ENCODE measurements at places on chromosomes 2 and 18.

GRCh38 chr2:105134081-105134480 lies 96.2 kb downstream of the MRPS9 start:
- no peak overlapping the region for H3K27ac ChIP-seq
- no peak for DNase-seq
- peaks cover 19% of the 10 kb centered on the region for H3K27me3 ChIP-seq
- no peak overlapping the region for H3K4me3 ChIP-seq
- no peaks in the 10 kb centered on the region for H3K36me3 ChIP-seq
- H3K4me1 ChIP-seq, result no peaks in the 10 kb centered on the region

- peaks cover under 1% of the 10 kb centered on the region for H3K4me1 ChIP-seq
- no peak overlapping the region for H3K27ac ChIP-seq
- DNase-seq, result no peak
- H3K27me3 ChIP-seq, result peaks cover 15% of the 10 kb centered on the region
- H3K36me3 ChIP-seq, result no peaks in the 10 kb centered on the region
These were observed 155.6 kb upstream of the MGAT5 start for GRCh38 chr2:134098321-134098720.

GRCh38 chr18:38752430-38752829 lies 1186.8 kb upstream of the CELF4 start:
- H3K36me3 ChIP-seq, result no peaks in the 10 kb centered on the region
- H3K4me3 ChIP-seq, result no peak overlapping the region
- DNase-seq, result no peak

DNA sequence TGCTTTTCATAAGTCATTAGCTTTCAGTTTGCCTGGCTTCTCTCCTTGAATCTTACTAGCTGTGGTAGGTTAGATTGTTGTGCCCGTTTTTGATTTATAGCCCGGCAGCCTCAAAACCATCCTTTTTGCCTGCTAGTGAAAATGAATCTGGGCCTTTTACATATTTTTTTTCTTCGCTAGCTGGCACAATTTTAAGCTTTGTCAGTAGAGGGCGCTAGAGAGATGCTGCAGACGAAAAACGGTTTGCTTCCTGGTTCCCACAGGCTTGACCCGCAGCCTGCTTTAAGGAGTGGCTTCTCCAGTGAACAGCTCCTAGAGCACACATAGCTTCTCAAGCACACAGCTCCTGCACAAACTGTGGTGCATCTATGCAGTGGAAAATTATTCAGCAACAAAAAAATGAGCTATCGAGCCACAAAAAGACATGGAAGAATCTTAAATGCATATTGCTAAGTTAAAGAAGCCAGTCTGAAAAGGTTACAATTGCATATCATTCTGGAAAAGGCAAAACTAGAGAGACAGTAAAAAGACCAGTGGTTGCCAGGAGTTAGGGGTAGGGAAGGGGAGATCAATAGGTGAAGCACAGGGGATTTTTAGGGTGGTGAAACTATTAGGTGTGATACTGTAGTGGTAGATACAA lies 47.9 kb downstream of the E2F6 start:
- no peak overlapping the region for H3K4me3 ChIP-seq
- no peak for DNase-seq
- H3K4me1 ChIP-seq, result no peaks in the 10 kb centered on the region
- peaks cover 4% of the 10 kb centered on the region for H3K27me3 ChIP-seq

- H3K27me3 ChIP-seq, result peaks cover 56% of the 10 kb centered on the region
- no peak overlapping the region for H3K4me3 ChIP-seq
- H3K36me3 ChIP-seq, result peaks cover 4% of the 10 kb centered on the region
These were observed 262.1 kb downstream of the LPIN1 start for GRCh38 chr2:12008425-12009061.

- DNase-seq, result peak; percentile 36
- H3K27me3 ChIP-seq, result no peaks in the 10 kb centered on the region
- H3K4me1 ChIP-seq, result peaks cover 2% of the 10 kb centered on the region
- no peak overlapping the region for H3K27ac ChIP-seq
- peaks cover 21% of the 10 kb centered on the region for H3K36me3 ChIP-seq
These were observed 34.6 kb downstream of the TGFBRAP1 start for GRCh38 chr2:105294844-105295481.

GRCh38 chr2:238418196-238418998 lies 8.3 kb upstream of the ASB1 start:
- H3K4me1 ChIP-seq, result peaks cover 4% of the 10 kb centered on the region
- H3K27ac ChIP-seq, result no peak overlapping the region
- no peak overlapping the region for H3K4me3 ChIP-seq

GRCh38 chr2:40120026-40120425 lies 331.9 kb downstream of the SLC8A1 start:
- H3K36me3 ChIP-seq, result no peaks in the 10 kb centered on the region
- H3K27ac ChIP-seq, result no peak overlapping the region
- no peak for DNase-seq
- H3K27me3 ChIP-seq, result peaks cover 10% of the 10 kb centered on the region
- H3K4me3 ChIP-seq, result no peak overlapping the region
- H3K4me1 ChIP-seq, result no peaks in the 10 kb centered on the region

DNA sequence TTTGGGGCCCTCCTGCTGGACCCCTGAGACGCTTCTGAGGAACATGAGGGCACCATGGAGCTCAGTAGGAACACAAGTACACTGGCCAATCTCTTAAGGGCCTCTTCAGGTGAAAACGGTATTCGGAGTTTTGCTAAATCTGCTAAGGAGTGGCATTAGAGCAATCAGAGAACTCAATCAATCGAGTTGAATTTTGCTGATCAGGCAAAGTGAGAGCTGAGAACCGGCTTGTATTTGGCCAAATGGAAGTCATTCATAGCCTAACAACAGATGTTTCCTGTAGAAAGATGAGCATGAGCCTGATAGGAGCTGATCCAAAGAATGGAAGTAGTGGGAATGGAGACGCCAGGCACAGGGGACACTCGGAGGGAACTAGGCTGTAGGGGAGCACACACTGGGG lies 133.7 kb downstream of the DCDC2C start:
- DNase-seq, result no peak
- H3K4me3 ChIP-seq, result no peak overlapping the region
- no peaks in the 10 kb centered on the region for H3K27me3 ChIP-seq
- no peaks in the 10 kb centered on the region for H3K36me3 ChIP-seq

GRCh38 chr2:216420367-216421101 lies 8.2 kb downstream of the SMARCAL1 start:
- H3K36me3 ChIP-seq, result peaks cover 60% of the 10 kb centered on the region
- DNase-seq, result no peak
- H3K27me3 ChIP-seq, result no peaks in the 10 kb centered on the region
- H3K4me1 ChIP-seq, result peaks cover 8% of the 10 kb centered on the region
- no peak overlapping the region for H3K4me3 ChIP-seq

- H3K4me3 ChIP-seq, result no peak overlapping the region
- H3K36me3 ChIP-seq, result no peaks in the 10 kb centered on the region
- no peak overlapping the region for H3K27ac ChIP-seq
- DNase-seq, result no peak
- H3K27me3 ChIP-seq, result peaks cover 45% of the 10 kb centered on the region
- H3K4me1 ChIP-seq, result peaks cover 10% of the 10 kb centered on the region
These were observed 256.4 kb upstream of the PXDN start for GRCh38 chr2:2000724-2001061.

DNA sequence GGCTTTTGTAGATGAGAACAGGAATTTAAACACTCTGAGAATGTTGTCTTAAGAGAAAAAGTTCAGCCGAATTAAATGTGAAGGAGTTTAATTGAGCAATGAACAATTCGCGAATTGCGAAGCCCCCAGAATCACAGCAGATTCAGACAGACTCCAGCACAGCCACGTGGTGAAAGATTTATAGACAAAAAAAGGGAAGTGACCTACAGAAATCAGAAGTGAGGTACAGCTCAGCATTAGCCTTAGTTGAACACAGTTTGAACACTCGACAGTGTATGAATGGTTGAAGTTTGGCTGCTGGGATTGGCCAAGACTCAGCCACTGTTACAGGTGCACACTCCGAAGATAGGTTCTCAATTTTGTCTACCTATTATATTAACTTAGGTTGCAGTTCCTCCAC lies 264.0 kb upstream of the CHST9 start:
- H3K27ac ChIP-seq, result no peak overlapping the region
- H3K4me3 ChIP-seq, result no peak overlapping the region
- no peak for DNase-seq
- no peaks in the 10 kb centered on the region for H3K4me1 ChIP-seq
- H3K36me3 ChIP-seq, result no peaks in the 10 kb centered on the region
- no peaks in the 10 kb centered on the region for H3K27me3 ChIP-seq

- DNase-seq, result no peak
- no peak overlapping the region for H3K27ac ChIP-seq
These were observed 64.0 kb downstream of the ODC1 start for GRCh38 chr2:10383960-10384734.

DNA sequence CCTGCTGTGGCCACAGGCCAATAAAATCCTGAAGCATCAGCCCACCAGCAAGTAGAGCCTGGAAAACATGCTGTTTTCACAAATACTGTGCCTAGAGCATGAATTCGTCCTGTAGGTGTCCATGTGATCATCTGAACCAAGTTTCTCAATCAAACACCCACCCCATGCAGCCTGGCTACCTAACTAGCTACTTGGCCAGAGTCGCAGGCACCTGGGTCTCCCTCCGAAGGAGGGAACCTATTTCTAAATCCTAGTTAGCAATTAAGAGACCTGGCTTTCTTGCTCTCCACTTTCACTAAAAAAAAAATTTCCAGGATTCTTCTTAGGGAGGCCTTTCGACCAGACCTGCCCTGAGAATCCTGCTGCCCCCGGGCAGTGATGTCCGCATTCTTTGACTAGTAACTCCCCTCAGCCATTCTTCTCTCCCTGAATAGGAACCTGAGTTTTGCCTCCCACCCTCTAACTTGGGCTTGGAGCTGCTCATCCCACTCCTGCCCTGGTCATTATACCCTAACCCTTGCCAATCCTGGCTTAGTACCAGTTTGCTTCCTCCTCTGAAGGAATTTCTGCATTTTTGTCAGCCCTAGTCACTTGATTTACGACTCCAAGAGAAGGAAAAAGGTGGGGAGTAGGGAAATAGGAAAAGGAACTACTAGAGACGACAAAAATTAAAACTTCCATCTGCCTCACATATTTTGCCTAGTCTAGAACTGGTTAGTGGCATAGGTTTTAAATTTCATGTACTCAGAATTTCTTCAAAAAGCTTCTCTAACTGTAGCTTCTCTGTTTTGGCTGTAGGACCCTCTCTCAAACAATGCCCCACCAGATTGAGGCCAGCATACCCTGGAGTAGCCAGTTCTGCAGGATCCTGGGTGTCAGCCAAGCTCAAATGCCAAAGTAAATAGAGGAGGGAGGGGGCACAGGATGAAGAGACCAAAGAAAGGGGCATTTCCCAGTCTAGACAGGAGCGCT lies 25.4 kb upstream of the TANK start:
- H3K4me3 ChIP-seq, result no peak overlapping the region
- peaks cover 29% of the 10 kb centered on the region for H3K4me1 ChIP-seq
- DNase-seq, result no peak
- peaks cover 4% of the 10 kb centered on the region for H3K36me3 ChIP-seq
- peaks cover 2% of the 10 kb centered on the region for H3K27me3 ChIP-seq
- H3K27ac ChIP-seq, result no peak overlapping the region

DNA sequence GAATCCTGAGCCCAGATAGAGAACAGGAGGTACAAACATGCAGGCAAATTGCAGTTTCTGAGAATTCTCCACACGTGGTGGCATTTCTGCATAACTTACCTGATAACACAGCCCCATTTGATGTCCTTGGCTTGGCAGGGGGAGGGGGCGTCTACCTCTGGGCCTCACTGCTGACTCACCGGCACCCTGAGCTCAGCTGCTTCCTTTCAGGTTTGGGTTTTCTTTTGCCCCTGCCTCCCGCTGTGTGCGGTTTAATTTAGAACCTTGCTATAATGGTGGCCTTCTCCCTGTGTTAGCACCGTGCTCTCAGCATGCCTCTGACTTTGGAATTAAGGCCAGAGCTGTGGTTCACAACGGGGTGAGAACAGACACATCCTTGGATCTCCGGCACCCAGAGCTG lies 4.4 kb downstream of the CTIF start:
- peak; percentile 33 for DNase-seq
- H3K4me1 ChIP-seq, result peaks cover 13% of the 10 kb centered on the region
- H3K27ac ChIP-seq, result no peak overlapping the region
- H3K36me3 ChIP-seq, result no peaks in the 10 kb centered on the region
- peaks cover 32% of the 10 kb centered on the region for H3K27me3 ChIP-seq

GRCh38 chr2:64857581-64858471 lies 131.4 kb upstream of the SLC1A4 start:
- H3K4me3 ChIP-seq, result no peak overlapping the region
- no peaks in the 10 kb centered on the region for H3K36me3 ChIP-seq
- peaks cover 17% of the 10 kb centered on the region for H3K4me1 ChIP-seq
- H3K27me3 ChIP-seq, result peaks cover 7% of the 10 kb centered on the region
- no peak overlapping the region for H3K27ac ChIP-seq

DNA sequence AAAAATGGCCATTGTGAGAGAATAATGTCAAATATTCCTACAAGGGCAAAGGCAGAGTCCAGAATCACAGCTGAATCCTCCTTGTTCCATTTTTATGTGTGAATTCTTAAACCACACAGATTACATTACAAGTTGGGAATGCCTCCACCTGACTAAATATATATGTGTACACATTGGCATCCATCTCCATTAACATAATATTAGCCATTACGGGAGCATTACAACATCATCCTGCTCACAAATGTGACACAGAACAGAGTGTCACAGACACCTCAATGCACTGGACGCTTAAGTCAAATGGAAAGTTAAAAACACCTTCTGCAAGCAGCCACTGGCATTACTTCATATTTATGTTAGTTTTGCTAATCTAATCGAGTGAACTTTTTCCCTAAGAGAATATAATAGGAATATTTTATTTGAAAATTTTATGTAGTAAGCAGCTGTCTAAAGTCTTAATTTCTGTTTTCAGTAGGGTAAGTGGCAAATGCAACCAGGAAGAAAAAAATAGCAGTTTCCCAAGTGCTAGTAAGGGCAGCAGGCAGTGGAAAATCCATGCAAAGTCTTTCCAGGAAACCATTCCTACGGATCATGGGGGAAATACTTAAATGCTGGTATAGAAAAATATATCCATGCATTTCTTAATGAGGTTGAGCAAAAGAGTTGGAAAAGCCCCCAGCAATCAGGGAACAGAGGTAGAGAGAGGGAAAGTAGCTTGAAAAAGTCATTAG lies 255.6 kb downstream of the OSR1 start:
- no peak overlapping the region for H3K4me3 ChIP-seq
- H3K27ac ChIP-seq, result no peak overlapping the region
- H3K36me3 ChIP-seq, result no peaks in the 10 kb centered on the region
- no peak for DNase-seq
- no peaks in the 10 kb centered on the region for H3K4me1 ChIP-seq
- no peaks in the 10 kb centered on the region for H3K27me3 ChIP-seq

- peak; percentile 45 for DNase-seq
- peak overlapping the region; percentile 76 for H3K4me3 ChIP-seq
- peak overlapping the region; percentile 87 for H3K27ac ChIP-seq
- peaks cover 3% of the 10 kb centered on the region for H3K27me3 ChIP-seq
- H3K36me3 ChIP-seq, result peaks cover 7% of the 10 kb centered on the region
- peaks cover 18% of the 10 kb centered on the region for H3K4me1 ChIP-seq
These were observed 203.9 kb downstream of the MTX2 start for GRCh38 chr2:176473177-176473576.

GRCh38 chr2:235195921-235196320 lies 244.1 kb downstream of the SH3BP4 start:
- no peaks in the 10 kb centered on the region for H3K4me1 ChIP-seq
- H3K4me3 ChIP-seq, result no peak overlapping the region
- H3K36me3 ChIP-seq, result no peaks in the 10 kb centered on the region
- peaks cover 2% of the 10 kb centered on the region for H3K27me3 ChIP-seq

- H3K27me3 ChIP-seq, result peaks cover 2% of the 10 kb centered on the region
- DNase-seq, result no peak
- H3K36me3 ChIP-seq, result peaks cover 2% of the 10 kb centered on the region
- H3K27ac ChIP-seq, result no peak overlapping the region
- H3K4me3 ChIP-seq, result no peak overlapping the region
- H3K4me1 ChIP-seq, result peaks cover 19% of the 10 kb centered on the region
These were observed 26.8 kb downstream of the PLEK start for GRCh38 chr2:68391869-68392268.
